ENCODE measurements at places on chromosomes 5 and 9.

GRCh38 chr5:40080191-40080590, 599.5 kb upstream of the PTGER4 start:
- no peak for DNase-seq

DNA sequence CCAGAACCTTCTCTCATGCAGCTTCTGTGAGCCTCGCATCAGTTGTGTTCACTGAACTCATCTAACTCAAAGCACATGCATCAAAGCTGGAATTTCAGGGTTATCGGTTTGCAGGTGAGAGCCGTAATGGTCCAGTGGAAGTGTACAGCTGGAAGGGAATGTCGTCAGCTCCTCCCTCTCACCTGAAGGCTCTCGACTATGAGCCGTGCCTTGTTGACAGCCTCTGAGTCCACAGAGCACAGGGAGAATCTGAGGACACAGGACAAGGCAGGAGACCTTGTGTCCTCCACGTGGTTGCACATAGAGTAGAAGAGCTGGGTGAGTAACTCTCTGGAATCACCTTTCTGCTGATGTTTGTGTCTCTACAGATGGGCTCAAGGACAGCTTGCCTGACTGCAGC, 38.8 kb downstream of the PROP1 start:
- peak; percentile 91 for DNase-seq

- no peak for DNase-seq
These were observed 181.1 kb downstream of the TRIM32 start for GRCh38 chr9:116868201-116868600.

- DNase-seq, result no peak
These were observed 97.8 kb downstream of the TSSK1B start for GRCh38 chr5:113336975-113337374.

DNA sequence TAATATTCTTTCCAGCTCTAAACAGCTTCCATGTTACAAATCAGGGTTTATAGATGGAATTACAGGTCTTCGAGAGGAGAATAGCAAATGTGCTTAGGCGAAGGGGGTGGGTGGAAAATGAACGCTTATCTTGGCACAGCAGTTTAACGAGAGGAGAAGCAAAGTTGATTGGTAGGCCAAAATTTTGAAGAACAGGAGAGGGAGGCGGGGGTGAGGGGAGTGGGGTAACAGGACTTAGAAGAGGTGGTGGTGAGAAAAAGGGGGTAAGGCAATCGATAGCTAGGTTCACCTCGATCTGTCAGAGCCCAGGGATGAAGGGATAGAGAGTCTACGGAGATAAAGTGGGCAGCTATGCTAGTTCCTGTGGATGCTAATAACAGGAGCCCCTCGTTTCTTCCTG, 764 bp downstream of the ANKRA2 start:
- no peak for DNase-seq

GRCh38 chr5:59615272-59615671, 278.3 kb downstream of the PDE4D start:
- DNase-seq, result no peak

- no peak for DNase-seq
These were observed 334.7 kb downstream of the ACTL7B start for GRCh38 chr9:108521063-108521590.

GRCh38 chr5:132756542-132756941, 9.3 kb downstream of the CCNI2 start:
- no peak for DNase-seq

GRCh38 chr5:173627860-173628392, 11.5 kb upstream of the BOD1 start:
- no peak for DNase-seq

DNA sequence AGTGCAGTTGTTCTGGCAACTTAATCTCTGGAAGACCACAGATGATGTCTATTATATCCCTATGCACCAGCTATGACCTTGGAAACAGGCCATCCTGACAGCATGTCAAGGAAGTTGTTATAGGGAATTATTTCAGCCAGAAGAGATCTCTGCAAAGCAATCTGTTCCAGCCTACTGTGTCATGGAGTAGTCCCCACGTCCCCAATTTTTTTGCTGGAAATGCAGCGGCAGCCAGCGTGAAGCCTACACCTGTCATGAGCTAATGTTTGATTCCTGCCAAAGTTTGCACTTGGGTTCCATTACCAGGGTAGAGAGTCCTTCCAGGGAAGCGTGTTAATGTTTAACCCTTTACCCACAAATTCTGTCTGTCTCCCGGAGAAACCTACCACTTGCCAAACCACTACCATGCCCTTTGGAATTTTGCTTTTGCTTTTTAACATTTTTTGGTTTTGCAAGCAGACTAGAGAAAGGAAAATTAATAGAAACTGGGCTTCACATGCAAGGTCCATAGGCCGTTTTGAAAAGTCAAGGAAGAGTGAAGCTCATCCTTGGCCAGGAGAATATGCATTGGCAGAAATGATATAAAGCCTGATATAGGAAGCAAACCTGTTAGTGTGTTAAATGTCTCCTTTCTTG, 174.9 kb upstream of the SPRY4 start:
- DNase-seq, result no peak

DNA sequence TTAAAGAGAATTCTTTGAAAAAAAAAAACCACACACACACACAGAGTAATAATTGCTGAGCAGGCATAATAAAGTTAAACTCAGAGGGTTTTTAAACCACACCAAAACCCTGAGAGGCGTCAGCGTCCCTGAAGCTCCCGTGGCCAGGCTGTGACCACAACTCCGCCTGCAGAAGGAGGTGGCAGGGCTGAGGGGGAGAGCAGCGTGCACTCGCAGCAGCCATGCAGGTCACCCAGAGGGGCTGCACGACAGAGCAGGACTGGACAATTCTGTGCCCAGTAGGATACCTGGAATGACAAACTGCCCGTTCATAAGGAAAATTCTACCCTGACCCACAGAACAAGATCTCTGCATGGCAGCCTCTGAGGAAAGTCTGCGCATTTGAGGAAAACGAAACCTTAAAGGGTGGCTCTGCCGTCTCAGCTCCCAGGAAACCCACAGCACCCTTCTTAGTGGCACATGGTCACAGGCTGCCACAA, 44.0 kb downstream of the ROR2 start:
- DNase-seq, result no peak

- no peak for DNase-seq
These were observed 782 bp upstream of the SKP1 start for GRCh38 chr5:134177369-134178095.

DNA sequence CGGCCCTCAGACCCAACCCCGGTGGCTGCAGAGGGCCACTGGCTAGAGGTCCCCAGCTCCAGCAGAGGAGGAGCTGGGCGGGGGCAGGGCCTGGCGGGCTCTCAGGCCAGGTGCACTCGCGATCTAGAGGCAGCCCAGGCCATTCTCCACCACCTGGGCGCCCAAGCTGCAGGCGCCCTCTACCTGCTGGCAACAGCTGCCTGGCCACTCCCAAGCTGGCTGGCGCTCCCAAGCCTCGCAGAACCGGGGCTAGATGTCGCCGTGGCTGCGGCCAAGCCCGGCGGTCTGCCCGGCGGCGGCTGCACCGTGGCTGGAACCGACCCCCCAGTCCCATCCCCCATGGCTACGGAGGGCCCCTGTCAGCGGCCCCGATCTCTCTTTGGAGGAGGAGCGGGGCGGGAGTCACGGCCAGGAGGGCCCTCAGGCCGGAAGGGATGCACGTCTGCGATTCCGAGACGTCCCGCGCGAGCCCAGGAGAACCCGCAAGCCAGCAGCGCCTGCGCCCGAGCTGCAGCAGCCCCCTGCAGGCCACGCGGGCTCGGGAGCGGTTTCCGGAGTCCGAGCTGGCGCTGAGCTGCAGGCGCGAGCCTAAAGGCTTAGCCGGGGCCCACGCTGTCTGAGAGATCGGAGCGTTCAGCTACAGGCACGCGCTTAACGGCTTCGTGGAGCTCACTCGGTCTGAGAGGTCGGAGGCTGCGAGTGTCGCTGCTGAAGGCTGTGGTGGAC, 44.3 kb upstream of the BICD2 start:
- DNase-seq, result no peak

DNA sequence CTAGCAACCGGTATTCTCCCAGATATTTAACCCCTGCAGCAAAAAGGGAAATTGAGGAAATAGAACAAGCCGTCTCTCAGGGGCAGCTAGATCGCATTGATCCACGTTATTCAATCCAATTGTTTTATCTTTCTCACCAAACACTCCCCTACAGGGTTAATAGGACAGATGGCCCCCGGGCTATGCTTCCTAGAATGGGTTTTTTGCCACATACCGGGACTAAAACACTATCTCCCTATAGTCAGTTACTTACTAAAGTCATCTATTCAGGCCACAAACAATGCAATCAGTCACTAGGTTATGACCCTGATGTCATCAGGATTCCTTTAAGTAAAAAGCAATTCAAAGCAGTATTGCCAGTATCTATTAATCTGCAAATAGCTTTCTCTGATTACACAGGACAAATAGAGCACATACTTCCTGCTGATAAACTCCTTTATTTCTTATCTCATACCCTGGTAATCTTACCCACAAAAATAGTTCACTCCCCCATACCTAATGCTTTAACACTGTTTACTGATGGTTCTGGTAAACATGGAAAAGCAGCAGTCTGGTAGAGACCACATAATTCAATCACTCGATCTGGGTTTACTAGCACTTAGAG, 159.0 kb downstream of the CPLANE1 start:
- no peak for DNase-seq

DNA sequence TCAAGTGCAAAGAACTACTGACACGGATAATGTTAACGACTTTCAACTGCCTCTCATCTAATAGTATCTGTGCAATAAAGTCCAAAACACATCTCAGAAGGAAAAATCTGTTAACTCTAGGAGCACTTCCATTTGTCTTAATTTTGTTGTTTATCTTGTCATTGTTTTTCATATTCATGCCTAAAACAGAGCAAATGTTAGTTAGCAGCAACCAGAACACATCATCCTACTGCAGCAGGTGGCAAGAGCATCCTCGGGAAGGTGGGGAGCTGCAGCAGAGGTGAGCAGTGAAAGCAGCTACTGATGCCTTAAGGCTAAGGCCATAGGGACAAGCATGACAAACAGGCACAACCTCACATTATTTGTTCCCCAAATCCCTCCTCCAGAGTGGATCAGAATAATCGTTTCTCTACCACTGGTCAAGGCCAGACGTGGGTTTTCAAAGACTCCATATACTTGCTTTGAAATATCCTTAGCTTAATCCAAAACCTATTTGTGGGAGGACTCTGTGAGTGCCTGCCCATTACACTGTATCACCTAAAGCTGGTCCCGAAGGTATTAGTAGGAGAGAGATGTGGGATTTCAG, 1.0 kb downstream of the HMGCS1 start:
- no peak for DNase-seq

DNA sequence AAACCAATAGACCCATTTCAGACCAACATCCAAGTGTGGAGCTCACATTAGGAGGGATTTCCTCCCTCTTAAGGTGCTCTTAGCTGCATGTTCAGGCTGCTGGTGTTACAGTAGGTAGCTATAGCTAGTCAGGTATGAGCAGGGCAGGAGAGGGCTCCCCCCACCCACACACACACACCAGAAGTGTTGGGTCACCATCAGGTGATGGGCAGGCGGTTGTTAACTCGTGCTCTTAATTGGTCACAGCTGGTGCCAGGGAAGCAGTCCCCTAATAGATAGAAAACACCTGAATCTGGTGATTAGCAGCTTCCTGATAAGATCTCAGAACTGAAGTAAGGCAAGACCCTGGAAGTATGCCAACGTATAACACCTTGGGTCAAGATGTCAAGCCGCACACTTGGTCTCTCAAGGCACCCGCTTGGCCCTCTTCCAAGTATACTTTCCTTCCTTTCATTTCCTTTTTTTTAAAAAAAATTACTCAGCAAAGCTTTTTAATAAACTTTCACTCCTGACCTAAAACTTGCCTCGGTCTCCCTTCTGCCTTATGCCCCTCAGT, 532.4 kb downstream of the DNAH5 start:
- DNase-seq, result no peak

- no peak for DNase-seq
These were observed 222.4 kb upstream of the PANK3 start for GRCh38 chr5:168801567-168801966.

DNA sequence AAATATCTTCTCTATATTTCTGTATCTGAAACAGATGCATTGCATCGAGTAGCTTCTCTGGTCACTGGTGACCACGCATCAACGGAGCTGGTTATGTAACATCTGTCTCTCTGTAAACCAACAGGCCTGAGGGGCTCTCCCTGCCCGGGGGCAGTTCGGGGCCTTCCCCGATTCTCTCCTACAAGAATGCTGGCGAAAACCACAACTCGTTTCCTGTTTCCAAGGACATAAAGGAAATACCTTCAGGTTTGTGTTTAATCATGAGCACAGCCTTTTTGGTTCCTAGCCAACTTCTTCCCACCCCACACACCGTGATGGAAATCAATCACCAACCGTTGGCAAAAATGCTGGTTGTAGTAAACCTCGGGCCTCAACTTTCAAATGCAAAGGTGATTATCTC, 25.1 kb downstream of the GDNF start:
- DNase-seq, result no peak

DNA sequence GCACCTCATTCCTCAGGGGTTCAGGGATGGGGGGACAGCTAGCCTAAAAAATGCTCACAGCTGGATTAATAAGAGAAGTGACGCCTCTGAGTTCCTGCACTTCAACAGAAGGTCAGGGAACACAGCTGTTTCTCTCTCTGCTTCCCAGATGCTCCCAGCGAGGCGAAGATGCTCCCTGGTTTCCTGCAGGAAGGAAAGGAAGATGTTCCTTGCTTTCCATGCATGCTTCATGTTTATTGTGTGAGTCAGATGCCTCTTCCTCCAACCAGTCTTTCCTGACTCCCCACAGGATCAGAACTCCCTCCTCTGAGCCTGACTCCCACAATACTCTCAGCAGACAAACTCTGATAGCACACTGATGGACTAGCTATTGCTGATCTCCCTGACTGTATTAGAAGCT, 71.9 kb downstream of the MFAP3 start:
- DNase-seq, result no peak

GRCh38 chr5:137360607-137361006, 138.5 kb downstream of the SPOCK1 start:
- no peak for DNase-seq

DNA sequence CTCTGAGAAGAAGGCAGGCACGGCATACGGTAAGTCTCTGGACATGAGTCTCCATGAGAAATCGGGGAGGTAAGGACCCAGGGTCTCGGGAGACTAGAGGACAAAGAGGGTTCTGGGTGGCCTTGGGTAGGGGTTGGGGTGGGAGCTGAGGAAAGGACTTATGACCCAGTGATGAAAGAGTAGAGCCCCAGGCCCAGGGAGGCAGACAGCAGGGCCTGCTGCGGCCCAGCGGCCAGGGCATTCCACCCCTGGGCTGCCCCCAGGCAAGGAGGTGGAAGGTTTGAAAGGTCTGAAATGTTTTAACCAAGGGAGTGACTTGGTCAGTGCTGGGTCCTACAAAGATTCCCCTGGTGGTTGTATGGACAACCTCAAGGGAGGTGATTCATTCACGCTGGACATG, 89.1 kb downstream of the CRB2 start:
- DNase-seq, result no peak

DNA sequence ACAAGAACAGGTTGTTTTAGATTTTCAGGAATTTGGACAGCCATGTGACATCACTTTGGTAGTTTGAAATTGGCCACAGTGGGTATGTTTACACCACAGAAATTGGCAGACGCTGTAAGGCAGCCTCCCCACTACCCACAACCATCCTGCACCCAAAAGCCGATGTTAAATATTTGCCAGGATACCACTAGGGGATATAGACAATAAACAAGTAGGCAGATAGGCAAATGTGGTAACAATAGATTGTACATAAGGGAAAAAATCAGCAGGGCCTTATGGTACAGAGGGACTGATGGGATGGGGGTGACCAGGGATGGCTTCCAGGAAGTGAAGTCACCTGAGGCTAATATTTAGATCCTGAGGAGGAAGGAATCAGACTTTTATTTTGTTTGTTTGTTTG, 31.1 kb upstream of the DUSP1 start:
- DNase-seq, result no peak
